ENCODE measurements at places on chromosomes 12 and 14. TPM values are rescaled to one million over a fixed set of nuclear protein-coding genes. Genes with fewer than 3 reads are reported as not detected.
A peak's percentile ranks its signal among the peaks of the same experiment; 100 is the strongest.

DNA sequence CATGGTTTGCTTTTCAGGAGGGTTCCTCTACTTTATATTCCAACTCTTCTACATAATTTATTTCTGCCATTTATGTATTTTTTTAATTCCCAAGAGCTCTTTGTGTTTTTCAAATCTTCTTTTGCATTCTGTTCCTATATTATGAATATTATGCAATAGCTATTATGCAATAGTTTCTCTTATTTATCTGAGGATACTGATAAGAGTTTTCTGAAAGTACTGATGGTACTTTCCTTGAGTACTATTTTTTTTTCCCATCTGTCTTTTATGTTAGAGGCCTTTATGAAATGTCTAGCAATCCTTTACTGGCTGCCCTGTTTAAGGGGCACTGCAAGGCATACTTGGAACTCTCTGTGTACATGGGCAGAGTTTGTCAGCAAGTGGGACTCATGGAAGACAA, 93.4 kb downstream of the SLC41A2 start:
- DNase-seq: no peak

DNA sequence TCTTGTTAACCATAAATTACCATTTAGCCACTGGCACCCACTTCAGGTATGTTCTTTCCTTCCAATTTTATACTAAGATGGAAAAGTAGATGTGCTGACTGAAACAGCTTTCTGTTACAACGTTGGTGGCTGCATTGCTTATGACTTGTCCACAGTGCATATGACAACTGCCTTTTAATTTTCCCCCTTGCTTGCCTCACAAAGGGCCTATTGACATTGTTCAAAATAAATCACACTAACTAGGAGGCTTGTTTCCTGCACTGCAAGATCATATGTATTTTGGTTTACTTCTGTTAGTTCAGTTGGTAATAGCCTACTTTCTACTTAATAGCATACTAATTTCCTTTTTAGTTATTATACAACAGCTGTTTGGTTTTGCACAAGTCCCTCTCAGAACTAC, 55.4 kb downstream of the SCAF11 start:
- no peak for DNase-seq

DNA sequence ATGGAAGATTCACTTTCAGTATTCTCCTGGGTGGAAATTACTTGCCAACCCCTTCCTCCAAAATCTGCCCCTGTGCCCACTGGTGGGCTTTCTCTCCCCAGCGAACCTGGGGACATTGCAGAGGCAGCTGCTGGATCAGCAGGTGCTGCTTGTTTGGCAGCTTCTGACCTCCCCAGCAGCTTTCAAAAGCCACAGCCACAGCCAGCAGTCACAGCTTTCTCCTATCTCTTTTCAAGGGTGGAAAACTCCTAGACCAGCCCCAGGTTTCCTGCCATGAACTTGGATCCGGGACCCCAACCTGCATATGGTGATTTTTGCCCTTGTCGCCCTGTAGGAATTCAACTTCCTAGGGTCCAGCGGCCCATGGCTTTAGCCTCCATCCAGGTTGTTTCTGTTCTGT, 330.8 kb downstream of the ADAMTS20 start:
- DNase-seq: no peak

DNA sequence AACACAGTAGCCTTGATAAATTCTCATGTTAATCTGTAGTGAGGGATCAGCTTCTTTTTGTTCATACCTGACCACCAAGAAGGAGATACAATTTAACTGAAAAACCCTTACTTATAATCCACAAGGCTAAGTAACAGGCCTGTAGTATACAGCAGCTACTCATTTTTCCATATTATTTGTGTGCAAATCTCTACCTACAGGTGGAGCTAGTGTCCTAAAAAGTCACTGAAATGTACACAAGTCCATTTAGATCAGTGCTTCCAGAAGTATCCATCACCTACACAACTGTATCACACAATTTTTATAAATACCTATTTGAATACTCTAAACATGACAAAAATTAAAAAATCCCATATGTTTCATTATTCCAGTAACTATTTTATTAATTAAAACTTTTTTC, 173.2 kb downstream of the SLC35F4 start:
- DNase-seq: peak; percentile 54

DNA sequence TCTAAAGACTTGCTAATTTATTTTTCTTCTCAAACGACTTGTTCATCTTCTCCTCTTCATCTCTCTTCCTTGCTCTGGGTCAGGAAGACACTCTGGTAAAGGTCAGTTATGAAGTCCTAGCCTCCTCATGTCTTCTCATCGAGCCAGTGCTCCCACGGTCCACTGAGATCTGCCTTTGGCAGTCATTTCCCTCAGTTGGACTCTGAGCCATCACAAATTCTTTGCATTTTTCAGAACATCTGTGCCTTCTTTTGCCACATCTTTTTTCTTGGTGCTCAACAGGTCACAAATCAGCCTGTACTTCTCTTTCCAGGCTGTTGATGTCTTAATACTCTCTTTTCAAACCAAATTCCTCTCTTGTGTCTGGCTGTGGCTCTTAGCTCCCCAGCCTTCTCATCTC, 49.7 kb downstream of the IGF1 start:
- DNase-seq: no peak

Gene CATSPERB
- total RNA-seq: not detected

Gene RHEBL1
- 0.33 TPM for total RNA-seq

Gene USP44
- 27.4 TPM for total RNA-seq

Gene SLC25A21
- total RNA-seq: 0.50 TPM
